NCI-H2171 (cell line): ENCODE measurements at places on chromosomes 2 and 18.

DNA sequence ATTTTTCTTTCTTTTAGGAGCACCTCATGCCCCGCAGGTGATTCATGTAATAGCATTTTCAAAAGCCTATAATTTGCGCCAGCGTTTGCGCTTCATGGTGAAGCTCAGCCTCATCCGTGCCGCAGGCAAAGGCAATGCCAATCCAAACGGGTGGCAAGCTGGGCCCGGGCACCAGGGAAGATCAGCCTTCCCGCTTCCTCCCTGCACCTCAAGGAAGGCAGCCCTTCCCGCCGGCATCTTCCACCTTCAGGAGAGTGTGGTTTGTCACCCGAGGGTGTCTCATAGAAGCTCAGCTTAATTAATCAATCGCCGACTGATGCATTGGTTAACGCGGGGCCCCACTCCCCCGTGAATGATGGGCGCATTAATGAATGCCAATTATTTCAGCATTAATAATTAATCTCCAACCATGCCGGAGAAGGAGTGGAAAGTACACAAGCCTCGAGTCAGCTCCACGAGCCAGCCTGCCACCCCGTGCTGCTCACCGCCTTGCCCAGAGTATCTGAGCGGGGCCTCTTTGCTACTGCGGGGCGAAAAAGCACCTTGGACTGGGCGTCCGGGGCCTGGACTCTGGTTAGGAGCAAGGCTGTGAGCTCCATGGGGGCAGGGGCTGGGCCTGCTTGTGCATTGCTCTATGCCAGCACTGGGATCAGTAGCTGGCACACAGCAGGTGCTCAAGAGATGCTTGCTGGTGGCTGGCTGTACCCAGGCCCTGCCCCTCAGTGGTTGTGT, 13.0 kb downstream of the INHBB start:
- no peak for DNase-seq

DNA sequence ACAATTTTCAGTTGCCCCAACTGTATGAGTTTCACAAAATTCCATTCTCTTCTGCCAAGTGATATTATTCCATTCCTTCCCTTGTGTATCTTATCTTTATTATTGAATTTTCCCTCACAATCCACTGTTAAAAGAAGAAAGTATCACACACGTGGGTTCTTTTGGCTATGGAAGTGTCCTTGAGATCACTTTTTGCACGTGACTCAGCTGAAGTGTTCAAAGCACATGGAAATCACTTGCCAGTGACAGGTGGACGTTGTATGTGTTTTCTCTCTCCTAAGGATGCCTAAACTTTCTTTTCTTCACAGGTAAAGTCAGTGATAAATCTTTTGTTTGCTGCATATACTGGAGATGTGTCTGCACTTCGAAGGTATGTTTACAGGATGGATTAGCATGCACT, 60.7 kb downstream of the STAT1 start:
- no peak for DNase-seq

DNA sequence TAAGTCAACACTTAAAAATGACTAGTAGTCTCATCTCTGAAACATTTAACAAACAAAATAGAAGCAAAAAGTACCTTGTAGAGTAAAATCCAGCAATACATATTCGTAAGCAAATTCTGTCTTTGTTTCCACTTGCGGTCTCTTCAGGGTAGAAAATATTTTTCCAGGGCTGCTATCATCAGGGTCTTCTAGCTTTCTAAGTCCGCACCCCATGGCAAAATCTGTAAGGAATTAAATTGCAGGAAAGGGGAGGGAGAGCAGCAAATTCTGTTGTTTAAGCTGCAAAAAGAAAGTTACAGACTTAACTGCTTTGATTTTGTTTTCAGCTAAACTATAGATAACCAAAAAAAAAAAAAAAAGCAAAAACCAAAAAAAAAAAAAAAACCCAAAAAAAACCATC, at the start of gene RFTN2:
TSS of gene RFTN2 (minus strand) at position 342 of the 400 bp plus-strand sequence. CDS start at position 213, 129 bp downstream.
- DNase-seq = no peak

- DNase-seq = no peak
These were observed 362.4 kb upstream of the SOX11 start for GRCh38 chr2:5329763-5330162.

- no peak for DNase-seq
These were observed 74.0 kb downstream of the CERS6 start for GRCh38 chr2:168529900-168530561.

GRCh38 chr2:15223887-15224286, 337.2 kb downstream of the NBAS start:
- no peak for DNase-seq

DNA sequence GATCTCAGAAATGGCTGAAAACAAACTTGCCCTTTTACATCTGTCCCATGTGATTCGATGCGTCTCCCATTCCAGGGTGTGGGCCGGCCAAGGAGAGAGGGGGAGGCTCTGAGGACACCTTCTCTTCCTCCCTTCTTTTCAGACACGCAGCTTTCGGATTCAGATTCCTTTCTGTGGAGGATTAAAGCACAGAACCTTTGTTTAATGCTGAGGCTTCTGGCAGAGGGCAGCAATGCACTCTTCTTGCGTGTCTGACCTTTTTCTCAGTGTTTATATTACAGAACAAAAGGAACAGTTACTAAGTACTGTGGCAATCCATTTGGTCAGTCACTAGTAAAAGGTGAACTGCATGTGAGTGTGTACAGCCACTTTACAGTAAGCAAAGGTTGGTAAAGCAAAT, 268.9 kb upstream of the CCDC68 start:
- DNase-seq = no peak

DNA sequence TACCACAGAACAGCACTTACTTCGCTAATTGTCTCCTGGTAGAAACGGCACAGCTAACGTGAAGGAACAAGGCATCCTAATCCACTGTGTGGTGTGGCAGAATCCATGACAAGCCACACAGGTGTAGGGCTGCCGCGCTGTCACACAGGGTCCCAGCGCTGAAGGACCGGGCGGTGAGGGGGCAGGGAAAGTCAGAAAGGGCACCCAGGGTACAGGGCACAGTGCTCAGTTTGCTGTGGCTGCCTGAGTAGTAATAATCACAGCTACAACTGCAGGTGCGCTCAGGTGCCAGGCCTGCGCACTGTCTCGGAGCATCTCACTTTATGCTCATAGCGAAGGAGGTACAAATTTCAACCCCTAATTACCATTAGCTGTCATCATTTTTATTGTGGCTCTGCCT, 55.2 kb upstream of the CAB39 start:
- no peak for DNase-seq

DNA sequence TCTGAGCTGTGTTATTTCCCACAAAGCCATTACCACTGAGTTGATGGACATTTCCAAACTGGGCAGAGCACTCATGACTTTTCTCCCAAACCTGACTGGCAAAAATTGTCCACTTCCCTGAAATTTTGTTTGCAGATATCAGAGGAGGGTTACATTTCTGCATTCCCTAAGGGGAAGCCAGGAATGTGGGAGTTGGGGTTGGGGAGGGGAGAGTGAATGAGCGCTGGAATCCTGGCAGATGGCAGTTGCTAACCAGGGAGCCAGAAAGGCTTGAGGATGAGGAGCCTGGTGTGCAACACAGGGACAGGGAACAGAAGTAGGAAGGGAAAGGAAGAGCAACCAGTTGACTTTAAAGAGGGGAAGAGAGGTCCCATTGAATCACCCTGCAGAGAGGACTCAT, 14.0 kb upstream of the CCNYL1 start:
- DNase-seq = no peak

DNA sequence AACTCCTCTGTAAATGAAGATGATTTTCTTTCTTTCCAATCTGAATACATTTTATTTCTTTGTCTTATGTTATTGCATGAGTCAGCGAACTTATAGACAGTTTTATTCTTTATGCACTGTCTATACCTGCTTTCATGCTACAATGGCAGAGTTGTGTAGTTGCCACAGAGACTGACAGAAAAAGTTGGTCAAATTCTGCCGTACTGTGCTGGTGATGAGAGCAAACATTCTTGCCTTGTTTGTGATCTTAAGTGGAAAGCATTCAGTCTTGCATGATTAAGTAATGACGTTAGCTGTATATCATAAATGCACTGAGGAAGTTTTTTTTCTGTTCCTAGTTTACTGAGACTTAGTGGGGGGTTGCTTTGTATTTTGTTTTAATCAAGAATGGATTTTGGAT, 32.9 kb downstream of the ZC3H15 start:
- no peak for DNase-seq

GRCh38 chr2:72755647-72756423, 70.0 kb downstream of the EXOC6B start:
- DNase-seq = peak; percentile 42

- DNase-seq = no peak
These were observed 70.4 kb upstream of the CDH19 start for GRCh38 chr18:66674286-66674685.

GRCh38 chr2:45849491-45850283, 198.2 kb downstream of the PRKCE start:
- DNase-seq = peak; percentile 34

GRCh38 chr2:224846161-224846560, 130.0 kb upstream of the CCDC195 start:
- DNase-seq = no peak

DNA sequence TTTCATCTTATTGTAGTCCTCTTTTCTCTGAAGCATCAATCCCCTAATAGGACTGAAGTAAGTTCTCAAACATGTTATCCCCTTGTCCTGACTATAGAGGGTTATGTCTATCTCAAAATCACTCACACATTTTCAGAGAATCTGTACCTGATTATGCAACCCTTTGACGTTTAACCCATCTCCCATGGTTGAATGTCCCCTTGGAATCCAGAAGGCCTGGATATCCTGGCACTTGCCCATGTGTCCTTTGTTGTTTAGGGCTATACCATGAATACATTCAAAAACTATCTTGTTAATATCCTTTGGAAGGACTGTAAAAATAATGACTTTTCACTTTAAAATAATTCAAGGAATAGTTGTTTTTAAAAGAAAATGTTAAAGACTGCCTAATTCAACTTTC, 66.3 kb upstream of the PSMD14 start:
- DNase-seq = no peak

DNA sequence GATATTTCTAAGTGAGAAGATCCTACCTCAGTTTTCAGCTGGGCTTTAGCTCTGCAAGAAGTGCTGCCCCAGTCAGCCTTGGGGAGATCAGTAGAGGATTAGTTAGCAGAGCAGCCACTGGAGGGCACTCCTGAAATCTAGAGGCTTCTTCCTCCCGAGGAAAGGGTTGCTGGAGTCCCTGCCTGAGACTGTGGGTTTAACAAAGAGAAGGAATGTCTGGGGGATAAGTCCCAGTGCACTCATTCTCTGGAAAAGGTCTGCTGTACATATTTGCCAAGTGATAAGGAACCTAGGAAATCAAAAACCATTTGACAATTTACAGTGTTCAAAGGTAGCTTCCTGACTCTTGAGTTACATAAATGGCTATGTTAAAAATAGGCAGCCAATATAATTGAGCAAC, 207.2 kb downstream of the SLC8A1 start:
- DNase-seq = no peak

- DNase-seq = no peak
These were observed 2.9 kb upstream of the MRPL44 start for GRCh38 chr2:223954401-223954800.

- no peak for DNase-seq
These were observed 34.5 kb downstream of the ADCYAP1 start for GRCh38 chr18:939166-939565.

GRCh38 chr2:197013098-197013497, 86.6 kb upstream of the PGAP1 start:
- DNase-seq = no peak

- DNase-seq = no peak
These were observed 1730.8 kb upstream of the CELF4 start for GRCh38 chr18:39296293-39296888.

GRCh38 chr2:166614503-166614902, 120.5 kb upstream of the SCN7A start:
- DNase-seq = no peak
